ENCODE measurements at places on chromosomes 4 and X. TPM values are rescaled to one million over a fixed set of nuclear protein-coding genes. Genes with fewer than 3 reads are reported as not detected.

The RRH gene
- 0.09 TPM for polyA plus RNA-seq

DNA sequence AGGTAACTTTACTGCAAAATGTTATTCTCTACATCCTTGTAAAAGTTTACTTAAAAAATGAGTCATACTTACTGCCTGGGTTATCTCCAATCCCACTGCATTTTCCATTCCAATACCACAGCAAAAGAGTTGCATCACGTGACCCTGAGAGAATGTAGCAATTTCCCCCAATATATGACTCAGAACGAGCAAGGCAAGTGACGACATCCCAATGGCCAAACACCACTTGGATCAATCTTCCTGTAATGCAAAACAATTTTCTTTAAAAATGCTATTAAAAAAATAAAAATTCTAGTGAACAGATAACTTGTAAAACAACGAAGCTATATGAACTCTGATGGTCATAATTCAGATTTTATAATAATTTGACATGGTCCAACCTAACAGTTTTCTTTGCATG lies 224.3 kb downstream of the DCLK2 start:
- DNase-seq = peak; percentile 28

DNA sequence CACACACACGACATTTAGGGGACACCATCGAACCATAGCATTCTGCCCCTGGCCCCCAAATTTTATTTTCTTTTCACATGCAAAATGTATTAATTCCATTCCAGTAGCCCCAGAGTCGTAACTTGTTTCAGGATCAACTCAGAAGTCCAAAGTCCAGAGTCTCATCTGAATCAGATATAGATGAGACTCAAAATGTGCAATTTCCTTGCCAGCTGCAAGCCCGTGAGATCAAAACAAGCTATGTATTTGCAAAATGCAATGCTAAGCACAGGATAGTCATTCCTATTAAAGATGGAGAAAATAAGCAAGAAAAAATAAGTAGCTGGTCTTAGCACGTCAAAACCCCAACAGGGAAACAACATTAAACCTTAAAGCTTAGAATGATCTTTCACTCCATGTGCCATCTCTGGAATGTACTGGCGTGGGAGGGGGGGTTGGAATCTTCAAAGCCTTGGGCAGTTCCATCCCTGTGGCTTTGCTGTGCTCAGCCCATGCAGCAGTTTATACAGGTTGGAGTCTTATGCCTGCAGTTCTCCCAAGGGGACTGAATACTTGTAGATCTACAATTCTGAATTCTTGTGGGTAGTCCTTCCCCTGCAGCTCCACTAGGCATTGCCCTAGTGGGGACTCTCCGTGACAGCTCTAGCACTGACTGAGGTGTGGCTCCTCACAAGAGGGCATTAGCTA lies 47.7 kb upstream of the SYTL5 start:
- no peak for DNase-seq

- DNase-seq = no peak
Observed at GRCh38 chrX:33434256-33435092, 223.1 kb upstream of the DMD start.

DNA sequence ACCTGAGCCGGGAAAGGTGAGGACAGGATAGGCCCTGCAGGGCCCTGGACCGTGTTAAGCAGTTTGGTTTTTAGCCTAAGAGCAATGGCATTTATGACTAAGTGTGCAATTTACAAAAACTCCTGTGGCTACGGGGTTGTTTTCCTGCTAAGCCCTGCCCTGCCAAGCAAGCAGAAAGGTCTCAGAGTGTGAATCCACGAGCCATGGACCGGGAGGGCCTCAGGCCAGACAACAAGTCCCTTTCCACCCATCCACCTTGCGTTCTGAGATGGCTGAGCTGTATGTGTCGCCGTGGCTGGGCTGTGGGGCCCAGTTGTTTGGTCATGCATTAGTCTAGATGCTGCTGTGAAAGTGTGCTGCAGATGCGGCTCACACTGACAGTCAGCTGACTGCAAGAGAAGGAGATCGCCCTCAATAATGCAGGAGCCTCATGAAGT lies 33.9 kb upstream of the AFAP1 start:
- peak; percentile 81 for DNase-seq

DNA sequence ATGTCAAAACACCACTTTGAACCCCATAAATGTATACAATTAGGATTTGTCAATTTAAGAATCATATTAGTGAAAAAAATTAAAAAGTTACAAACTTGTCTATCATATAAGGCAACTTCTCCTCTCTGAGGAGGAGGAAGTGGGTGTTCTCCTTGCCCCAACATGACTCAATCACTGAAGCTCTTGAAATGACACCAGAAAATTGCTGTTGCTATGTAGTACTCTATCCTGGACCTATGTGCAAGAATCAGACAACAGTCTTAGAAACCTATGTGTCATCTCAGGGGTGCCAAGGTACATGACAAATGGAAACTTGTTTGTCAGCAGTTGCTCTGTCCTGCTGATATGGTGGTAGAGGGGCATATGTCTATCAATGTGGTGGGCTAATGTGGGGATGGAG lies 47.7 kb downstream of the HMGB3 start:
- no peak for DNase-seq

The PLP1 gene
- not detected for polyA plus RNA-seq

DNA sequence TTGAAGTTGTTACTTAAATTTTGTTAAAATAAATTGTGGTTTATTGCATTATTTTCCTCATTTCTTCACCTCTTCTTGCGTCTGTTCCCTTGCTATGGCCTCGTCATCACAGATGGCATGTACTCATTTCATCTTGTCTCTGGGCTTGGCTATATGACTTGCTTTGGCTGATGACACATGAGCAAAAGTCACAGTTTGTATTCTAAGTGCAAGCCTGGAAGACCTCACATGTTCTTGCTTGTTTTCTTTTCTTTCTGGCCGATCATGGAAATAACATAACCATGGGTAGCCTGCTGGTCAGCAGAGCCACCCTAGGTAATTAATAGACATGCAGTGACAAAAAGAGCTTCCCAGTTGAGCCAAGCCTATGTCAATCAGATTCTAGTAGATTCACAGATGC lies 527.9 kb downstream of the SPRY1 start:
- no peak for DNase-seq

The CXCL3 gene
- polyA plus RNA-seq = 6.3 TPM

GRCh38 chr4:3375688-3376087 lies 66.1 kb upstream of the HGFAC start:
- no peak for DNase-seq

DNA sequence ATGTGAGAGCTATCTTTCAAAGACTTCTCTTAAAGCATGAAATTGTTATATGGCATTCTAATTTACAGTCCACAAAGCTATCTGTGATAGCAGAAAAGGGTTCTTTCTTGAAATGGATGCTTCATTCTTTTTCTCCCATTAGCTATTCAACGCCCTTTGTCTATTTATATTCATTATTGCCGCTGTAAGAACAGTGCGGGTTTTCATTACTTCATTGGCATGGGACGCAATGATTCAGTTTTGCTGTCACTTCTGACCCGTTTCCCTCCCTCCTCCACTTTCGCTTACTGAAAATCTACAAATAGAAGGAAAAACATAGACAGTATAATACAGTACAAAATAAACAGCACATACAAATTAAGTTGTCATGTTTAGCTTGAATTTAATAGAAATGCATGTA lies 394.6 kb downstream of the PCDH7 start:
- no peak for DNase-seq

The PSAPL1 gene
- polyA plus RNA-seq = 0.05 TPM

DNA sequence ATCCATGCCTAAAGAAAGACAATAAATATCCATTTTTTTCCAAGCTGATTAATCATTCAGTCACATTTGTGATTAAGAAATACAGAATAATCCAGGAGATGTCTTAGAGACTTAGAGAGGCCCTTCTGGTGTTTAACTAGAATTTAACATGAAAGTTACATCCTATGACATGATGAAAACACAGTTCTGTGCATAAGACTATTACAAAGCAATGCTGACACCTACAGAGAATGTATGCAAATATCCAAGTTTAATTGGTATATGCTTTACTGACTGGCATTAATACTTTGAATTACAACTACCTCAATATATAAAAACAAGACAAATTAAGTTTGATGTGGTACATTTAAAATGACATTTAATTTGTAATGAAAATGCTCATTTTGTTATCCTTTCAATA lies 17.8 kb upstream of the TLL1 start:
- DNase-seq = no peak

The KLB gene
- polyA plus RNA-seq = not detected

DNA sequence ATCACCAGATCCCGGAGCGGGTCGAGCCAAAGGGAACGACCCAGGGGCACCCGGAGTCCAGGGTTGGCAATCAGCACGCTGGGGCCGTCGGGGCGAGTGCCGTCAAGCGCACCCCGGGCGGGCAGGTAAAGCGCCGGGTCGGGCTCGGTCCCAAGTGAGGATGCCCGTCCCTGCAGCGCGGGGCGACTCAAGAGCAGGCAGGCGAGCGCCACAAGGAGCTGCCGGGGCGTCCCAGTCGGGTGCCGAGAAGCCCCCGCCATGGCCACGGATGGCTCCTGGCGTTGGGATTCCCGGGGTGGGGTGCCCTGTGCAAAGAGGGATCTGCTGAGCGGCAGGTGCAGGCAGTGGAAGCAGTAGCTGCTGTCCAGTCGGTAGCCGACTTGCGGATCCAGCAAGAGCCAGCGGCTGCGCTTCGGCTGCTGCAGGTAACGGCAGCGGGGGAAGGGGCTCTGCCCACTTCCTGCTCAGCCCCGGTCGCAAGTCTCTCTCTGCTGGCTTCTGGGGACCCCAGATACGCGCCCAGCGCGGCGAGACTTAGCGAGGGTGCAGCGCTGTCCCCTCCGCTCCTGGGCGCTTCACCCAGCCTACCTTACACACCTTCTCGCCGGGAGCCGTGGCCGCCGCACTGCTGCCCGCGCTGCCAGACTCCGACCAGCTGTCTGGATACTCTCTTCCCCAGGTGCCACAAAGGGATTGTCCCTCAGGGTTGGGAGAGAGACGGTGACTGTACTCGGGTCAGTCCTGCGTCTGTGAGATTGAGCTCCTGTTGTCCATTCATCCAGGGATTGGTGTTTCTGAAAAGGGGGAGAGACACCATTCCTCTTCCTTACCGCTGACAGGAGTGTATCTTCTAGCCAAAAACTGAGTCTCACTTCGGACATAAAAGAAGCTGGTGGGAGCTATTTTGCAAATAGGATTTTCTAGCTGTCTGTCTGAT lies at the start of gene FREM3:
Gene FREM3 (minus strand): TSS at position 260 of the 937 bp plus-strand sequence. CDS start 0 bp downstream, at position 260.
- DNase-seq = no peak

The TMEM271 gene
- not detected for polyA plus RNA-seq

DNA sequence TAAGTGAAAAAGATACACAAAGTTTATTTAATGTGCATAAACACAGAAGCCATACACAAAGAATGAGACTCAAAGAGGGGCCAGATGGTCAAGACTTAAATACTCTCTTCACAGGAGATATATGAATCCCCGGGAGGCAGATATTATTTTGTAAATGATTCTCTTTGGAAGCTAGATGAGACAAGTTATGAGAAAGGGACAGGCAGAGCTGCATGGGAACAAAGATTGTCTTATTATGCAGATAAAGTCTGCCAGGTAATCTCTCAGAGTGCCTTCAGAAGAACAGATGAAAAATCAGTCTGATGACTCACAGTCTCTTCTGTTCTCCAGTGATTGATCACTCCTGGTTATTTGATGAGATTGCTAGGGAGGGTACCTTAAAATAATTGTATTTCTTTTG lies 89.0 kb downstream of the NAF1 start:
- DNase-seq = no peak

The FAT1 gene
- 329 TPM for polyA plus RNA-seq

DNA sequence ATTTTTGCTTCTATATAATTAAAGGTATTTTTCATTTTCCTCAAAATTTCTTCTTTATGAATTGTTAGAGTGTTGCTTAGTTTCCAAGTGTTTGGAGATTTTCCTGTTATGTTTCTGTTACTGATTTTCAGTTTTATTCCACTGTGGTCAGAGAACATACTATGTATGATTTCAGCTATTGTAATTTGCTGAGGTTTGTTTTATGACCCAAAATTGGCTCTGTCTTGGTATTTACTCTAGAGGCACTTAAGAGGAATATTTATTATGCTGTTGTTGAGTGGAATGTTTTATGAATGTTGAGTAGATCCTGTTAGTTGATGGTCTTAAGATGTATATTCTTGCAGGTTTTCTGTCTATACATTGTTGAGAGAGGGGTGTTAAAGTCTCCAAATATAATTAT lies 263.5 kb downstream of the PABPC4L start:
- no peak for DNase-seq

The CTAG1B gene
- polyA plus RNA-seq = not detected

The CRMP1 gene
- polyA plus RNA-seq = 0.03 TPM

DNA sequence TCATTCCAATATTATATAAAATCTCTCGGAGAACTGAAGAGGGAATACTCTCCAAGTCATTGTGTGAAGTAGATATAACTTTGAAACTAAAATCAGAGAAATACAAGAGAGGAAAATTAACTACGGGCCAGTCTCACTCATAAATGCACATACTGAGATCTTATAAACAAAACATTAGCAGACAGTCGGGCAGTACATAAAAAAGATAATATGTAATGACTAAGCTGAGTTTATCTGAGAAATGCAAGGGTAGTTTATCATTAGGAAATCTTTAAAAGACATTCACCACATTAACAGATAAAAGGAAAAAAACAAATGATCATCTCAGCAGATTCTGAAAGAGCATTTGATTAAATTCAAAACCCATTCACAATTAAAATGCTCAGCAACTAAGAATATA lies 116.7 kb downstream of the NYX start:
- DNase-seq = no peak

DNA sequence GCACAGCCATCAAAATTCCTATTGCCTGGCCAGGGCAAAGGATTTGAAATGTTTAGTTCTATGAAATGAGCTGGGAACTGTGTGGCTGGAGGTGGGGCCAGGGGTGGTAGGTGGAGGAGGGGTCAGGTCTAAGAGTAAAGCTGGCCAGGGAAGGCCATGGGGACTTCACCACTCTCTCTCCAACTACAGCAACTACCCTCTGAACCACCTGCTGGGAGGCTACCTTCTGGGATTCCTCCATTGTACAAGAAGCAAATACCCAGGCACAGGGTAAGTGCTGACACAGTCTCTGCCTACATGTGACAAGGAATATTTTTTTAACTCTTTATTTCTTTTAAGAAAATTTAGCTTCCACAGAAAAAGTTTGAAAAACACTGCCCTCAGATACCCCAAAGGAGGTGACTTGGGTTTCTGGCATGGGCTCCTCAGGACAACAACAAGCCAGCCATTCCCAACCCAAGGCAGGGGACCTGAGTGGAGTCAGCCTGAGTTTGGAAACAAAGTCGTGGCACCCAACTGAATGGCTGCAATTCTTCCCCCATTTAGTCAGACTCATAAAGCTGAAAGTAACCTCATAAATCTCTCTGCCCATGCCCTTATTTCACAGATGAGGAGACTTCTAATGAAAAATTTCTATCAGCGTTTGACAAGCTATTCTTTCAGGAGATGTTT lies 593.8 kb upstream of the DIPK2B start:
- DNase-seq = no peak
